ENCODE measurements at places on chromosomes 4 and X. TPM values are rescaled to one million over a fixed set of nuclear protein-coding genes. Genes with fewer than 3 reads are reported as not detected.

Gene MSANTD1
- 1.2 TPM for total RNA-seq

Gene GABRG1
- total RNA-seq = not detected

Gene GPR82
- not detected for total RNA-seq

Gene LINC00632
- 314 TPM for total RNA-seq

Gene GLRB
- 8.4 TPM for total RNA-seq

Gene GC
- not detected for total RNA-seq

Gene GRXCR1
- not detected for total RNA-seq

Measured in neural crest cell (in vitro differentiated cells).